ENCODE measurements at places on chromosomes 11 and 22.

DNA sequence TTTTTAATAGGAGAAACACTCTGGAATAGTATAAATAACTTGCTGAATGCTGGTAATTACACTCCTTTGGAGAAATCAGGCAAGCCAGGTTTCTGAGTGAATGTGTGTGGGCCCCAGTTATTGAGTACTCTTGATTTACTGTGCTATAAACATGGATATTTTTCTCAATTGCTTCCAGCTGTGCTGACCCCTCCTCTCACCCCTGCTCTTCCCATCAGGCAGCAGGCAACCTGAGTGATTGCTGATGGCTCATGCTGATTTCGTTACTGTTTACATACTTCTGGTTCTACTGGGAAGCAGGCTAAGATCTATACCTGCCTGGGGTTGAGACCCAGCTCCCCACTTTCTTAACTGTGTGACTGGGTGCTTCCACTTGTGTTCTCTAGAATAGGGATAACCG is 68.5 kb downstream of the DHCR7 start:
- DNase-seq: no peak

DNA sequence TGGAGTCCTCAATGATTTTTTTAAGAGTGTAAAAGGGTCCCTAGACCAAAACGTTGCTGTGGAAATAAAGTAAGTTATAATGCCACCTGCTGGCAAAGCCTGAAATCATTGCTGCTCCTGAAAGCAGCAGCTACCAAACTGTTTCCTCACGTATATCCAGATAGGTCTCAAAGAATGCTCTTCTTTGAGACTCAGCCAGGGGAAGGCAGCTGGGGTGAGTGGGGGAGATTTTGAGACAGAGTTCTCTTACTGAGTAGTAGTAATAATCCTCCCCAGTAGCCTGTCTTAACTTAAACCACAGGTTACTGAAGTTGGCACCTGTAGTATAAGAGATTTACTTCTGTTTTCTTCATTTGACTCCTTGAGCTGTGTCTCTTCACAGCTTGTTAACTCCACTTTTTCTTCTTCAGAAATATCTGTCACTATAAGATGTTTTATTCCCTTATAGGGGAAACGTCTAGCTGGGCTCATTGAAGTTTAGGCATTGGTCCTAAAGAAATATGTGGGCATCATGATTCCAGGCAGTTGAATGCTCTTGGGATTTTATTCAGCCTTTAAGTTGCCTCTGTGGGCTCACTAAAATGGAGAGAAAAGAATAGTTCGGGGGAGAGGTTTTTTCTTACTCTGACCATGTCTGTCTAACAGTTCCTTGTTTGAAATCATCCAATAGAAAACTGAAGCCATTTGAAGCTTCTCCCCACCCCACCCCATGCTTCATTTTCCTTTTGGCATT is 77.9 kb downstream of the BTBD10 start:
- peak; percentile 39 for DNase-seq

DNA sequence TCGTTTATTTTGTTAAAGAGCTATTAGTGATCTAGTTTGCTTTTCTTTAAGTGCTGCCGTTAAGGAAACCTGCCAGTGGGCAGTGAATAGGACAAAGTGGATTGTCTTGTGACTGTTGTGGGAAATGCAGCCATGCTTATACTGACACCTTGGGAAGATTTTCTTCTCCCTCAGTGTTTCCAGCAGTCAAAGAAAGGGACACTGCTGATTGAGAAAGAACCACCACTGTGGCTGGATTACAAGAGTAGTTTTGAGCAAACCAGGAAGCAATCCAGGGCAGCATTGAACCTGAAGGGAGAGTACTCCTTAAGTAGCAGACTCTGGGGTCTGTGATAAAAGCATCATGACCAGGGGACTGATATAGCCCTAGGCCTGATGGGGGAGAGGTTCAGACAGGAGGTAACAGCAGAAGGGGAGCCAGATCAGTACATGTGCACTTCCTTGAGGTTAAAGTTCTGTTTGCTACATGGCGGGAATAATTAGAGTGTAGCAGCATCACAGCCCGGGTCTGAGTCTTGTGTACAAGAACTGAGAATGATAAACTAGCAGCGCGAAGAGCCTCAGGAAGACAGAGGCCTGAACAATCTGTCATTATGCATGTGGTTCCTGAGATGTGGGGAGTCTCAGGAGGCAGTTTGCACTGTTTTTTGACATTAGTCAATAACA is 167.8 kb downstream of the C11orf91 start:
- no peak for DNase-seq

- DNase-seq: peak; percentile 33
Observed at GRCh38 chr11:62553839-62554361, 7.3 kb upstream of the AHNAK start.

GRCh38 chr11:129933891-129934290 is 38.5 kb upstream of the NFRKB start:
- no peak for DNase-seq

DNA sequence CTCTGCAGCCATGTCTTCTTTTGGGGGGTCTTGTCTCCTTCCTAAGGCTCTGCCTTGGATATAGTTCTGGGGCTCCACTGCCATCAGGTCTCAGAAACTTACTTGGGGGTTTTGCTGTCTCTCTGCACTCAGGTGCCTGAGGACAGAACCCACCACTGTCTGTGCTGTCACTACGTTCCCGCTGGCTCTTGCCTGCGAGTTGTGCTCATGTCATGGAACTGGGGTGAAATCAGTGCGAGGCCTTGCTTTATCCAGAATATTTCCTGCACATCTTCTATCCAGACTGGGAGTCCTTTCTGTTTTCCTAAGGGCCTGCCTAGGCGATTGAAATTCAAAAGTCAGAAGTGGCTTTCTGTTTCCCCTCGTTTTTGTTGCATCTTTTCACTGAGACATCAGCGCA is 6.6 kb upstream of the USP2 start:
- DNase-seq: no peak

GRCh38 chr11:118938491-118939403 is 13.0 kb upstream of the BCL9L start:
- DNase-seq: no peak

DNA sequence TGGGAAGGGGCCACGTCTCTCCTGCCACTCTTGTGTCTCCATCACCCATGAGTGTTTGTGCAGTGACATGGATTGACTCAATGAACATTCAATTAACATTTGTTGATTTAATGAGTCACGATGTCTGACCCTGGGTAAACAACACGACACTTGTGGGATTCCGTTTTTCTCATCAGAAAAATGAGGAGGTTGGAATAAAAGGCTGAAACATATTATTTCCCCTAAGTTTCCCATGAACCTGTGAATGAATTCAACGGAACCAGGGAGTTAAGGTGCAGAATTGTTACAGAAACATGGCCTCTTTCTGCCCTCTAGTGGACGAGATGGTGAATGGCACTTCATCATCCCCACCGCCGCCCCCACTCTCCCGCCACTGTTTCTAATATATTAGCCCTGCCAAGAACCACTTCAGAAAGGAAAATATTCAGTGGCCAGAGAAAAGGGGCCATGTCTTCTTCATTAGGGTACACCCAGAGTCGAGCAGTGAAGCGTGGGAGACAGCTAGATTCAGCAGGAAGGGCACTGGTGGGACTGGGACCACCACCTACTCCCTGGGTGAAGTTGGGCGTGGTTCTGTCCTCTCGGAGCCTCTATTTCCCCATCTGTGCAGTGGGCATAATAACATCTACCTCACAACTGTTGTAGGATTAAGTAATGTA is 46.3 kb upstream of the SYT13 start:
- DNase-seq: peak; percentile 53

DNA sequence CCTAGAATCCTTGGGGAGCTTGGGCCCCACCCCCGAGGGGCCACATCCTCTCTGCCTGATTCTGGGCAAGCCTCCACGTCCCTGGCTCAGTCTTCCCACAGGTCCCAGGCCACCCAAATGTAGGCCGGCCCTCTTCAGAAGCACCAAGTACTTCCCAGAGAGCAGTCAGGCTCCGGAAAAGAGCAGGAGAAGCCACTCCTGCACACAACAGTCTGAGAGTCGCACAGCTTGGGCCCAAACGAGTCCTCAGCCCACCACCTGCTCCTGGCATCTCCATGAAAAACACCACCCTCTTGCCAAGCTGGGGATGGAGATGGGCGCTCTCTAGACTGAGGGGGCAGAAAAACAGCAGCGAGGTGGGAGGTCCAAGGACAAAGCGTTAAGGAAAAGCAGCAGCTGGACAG is 15.4 kb downstream of the EHD1 start:
- DNase-seq: no peak

DNA sequence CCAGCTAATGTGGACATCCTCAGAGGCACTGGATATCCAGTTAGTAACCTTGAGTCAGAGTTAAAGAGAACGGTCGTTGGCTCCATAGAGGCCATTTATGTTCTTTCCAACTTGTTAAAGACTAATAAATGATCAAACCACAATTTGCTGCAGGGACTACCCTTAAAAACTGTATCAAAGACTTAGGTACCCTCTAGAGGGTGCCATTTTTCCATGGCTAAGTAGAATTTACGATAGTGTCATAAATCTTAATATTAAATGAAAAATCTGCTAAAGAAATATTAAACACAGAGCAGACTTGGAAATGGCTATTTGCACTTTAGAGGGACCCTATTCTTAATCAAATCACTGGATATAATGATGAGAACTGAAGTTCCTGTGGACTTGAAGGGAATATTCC is 685.2 kb upstream of the CHORDC1 start:
- no peak for DNase-seq

DNA sequence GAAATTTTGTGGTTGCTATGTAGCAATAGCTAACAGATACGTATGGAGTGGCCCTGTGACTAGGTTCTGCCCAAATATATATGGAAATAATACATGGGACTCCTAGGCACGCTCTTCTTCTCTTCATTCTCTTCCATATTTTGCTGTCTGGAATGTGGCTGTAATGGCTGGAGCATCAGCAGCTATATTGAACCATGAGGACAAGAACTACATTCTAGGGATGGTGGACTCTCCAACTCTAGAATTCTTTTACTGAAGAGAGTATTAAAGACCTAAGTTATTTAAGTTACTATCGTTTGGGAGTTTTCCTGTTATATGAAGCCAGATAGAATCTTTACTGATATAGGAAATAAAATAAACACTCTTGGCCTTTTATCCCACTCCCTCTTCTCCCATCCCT is 7.5 kb upstream of the NELL1 start:
- DNase-seq: no peak

GRCh38 chr11:119764108-119764868 is 35.3 kb upstream of the NECTIN1 start:
- no peak for DNase-seq

DNA sequence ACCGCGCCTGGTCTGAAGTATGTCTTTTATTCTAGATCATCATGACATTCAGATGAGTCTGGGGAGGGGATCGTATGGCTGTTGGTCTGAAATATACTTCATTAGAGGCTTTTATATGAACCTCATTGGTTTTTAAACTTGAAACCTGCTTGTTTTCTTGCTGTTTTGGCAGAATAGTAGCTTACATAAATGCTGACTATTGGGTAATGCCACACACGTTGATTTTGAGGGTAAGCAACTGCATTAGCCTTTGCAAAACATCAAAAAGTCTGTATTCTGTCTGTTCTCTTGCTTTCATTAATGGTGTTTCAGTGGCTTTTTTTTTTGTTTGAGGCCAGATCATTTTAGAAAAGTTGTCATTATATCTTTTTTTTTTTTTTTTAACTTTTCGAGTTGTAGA is 14.2 kb downstream of the PPME1 start:
- no peak for DNase-seq

- DNase-seq: no peak
Observed at GRCh38 chr11:112355726-112356125, 95.1 kb upstream of the PLET1 start.

- no peak for DNase-seq
Observed at GRCh38 chr11:111911563-111912401, at the start of gene CRYAB. Gene CRYAB (minus strand): TSS chr11:111911770. CDS start chr11:111911724, 46 bp downstream.

DNA sequence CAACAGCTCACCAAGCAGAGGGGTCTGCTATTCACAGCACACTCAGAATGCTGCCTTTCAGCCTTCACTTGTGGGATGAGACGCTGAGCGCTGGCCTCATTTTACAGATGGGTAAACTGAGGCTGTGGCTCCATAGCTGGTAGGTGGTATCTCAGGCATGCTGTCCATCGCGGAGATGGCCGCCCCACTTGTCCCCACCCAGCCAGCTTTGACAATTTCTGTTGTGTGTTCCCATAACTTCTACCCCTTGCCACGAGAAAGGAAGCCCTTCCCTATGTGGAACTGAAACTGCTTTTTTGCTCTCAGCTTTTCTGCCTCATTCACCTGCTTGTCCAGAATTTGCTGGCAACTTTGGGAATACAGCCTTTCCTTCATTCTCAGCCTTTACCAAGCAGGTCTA is 36.1 kb upstream of the NNMT start:
- no peak for DNase-seq

DNA sequence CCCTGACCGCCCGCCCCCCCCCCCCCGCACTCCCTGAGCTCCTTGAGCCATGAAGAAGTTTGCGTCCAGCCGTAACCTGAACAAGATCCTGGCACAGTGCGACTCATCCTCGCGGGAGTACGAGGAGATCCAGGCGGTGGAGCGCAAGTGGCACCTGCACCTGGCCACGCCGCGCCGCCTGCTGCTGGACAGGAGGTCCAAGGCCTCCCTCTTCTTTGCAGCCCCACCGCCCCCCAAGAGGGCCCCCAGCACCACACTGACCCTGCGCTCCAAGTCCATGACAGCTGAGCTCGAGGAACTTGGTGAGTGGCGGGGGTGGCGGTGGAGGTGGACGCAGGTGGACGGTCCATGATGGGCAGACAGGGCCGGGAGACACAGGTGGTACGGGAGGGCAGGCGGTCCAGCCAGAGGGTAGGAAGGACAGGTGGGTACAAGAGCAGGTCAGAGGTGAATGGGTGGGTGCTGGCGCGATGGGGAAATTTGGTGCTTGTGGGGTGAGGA is 32.1 kb upstream of the ACR start:
- DNase-seq: no peak

- DNase-seq: no peak
Observed at GRCh38 chr22:27251563-27251962, 550.0 kb downstream of the MN1 start.

DNA sequence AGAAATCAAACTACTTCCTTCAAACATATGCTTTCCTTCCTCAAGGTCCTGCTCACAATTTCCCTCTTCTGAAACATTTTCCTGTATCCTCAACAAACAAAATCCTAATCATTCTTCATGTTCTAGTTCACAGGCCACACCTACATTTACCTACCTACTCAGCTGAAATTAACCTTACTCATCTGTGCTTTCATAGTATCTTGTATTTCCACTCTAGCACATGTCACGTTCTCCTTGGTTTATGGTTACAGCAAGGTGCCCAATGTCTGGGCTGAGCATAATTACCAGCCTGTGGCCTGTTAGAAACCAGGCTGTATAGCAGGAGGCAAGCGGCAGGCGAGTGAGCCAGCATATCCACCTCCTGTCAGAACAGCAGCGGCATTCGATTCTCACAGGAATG is 13.2 kb downstream of the DCUN1D5 start:
- no peak for DNase-seq
